ENCODE measurements at places on chromosomes 2 and 18. TPM values are rescaled to one million over a fixed set of nuclear protein-coding genes. Genes with fewer than 3 reads are reported as not detected.

DNA sequence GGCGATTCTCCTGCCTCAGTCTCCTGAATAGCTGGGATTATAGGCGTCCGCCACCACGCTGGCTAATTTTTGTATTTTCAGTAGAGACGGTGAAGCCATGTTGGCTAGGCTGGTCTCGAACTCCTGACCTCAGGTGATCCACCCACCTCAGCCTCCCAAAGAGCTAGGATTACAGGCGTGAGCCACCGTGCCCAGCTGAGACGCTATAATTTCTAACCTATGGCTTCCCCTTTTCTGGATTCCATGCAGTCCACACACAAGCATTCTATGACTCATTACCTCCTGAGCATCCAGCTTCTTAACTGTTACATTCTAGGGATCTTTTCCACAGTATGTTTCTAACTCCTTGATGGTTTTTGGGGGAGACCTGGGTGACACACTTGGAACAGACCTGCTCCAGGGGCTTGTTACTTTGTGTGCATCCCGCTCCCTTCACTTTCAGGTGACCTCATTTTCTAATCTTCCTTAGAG, 11.8 kb upstream of the KCMF1 start:
- DNase-seq, result no peak

CAPN10 gene
- total RNA-seq, result 24.3 TPM

B4GALT6 gene
- 5.3 TPM for total RNA-seq

- no peak for DNase-seq
These were observed 78.2 kb downstream of the TCF4 start for GRCh38 chr18:55509631-55510324.

DNA sequence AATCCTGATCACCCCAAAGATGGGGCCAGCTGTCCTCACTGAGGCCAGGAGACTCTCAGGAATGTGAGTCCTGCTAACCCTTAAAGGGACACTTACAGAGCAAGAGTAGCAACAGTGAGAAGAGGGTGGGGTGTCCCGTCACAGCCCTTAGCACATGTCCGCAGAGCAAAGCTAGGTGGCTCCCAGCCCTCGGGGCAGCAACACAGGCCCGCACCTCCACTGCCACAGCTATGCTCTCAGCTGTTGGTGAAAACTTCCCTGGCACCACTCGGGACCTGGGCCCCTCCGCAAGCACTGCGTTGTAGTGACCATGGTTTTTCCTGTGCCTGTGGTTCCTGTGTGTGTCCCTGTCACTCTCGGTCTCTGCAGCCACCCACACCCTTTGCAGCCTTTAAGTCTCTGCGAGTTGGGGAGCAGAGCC, 76.4 kb upstream of the UXS1 start:
- no peak for DNase-seq

- no peak for DNase-seq
These were observed 1.4 kb downstream of the NDUFA10 start for GRCh38 chr2:240023792-240024191.

AKAIN1 gene
- total RNA-seq, result not detected

GRCh38 chr2:219220652-219221402, 2.1 kb upstream of the ABCB6 start:
- no peak for DNase-seq

FNDC4 gene
- 3.0 TPM for total RNA-seq

ITGB6 gene
- 0.05 TPM for total RNA-seq

UGT1A3 gene
- total RNA-seq, result not detected

GKN1 gene
- total RNA-seq, result not detected

DNA sequence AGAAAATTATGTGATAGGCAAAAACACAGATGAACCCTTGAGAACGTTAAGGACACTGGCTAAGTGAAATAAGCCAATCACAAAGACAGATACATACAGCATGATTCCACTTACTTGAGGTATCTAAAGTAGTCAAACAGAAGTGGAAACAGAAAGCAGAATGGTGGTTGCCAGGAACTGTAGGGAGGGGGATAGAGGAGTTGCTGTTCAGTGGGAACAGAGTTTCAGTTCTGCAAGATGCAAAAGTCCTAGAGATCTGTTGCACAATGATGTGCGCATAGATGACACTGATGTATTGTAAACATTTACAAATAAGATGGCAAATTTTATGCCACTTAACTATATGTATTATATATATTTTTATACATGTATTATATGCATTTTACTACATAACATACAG, 59.7 kb downstream of the POLE4 start:
- no peak for DNase-seq

DNA sequence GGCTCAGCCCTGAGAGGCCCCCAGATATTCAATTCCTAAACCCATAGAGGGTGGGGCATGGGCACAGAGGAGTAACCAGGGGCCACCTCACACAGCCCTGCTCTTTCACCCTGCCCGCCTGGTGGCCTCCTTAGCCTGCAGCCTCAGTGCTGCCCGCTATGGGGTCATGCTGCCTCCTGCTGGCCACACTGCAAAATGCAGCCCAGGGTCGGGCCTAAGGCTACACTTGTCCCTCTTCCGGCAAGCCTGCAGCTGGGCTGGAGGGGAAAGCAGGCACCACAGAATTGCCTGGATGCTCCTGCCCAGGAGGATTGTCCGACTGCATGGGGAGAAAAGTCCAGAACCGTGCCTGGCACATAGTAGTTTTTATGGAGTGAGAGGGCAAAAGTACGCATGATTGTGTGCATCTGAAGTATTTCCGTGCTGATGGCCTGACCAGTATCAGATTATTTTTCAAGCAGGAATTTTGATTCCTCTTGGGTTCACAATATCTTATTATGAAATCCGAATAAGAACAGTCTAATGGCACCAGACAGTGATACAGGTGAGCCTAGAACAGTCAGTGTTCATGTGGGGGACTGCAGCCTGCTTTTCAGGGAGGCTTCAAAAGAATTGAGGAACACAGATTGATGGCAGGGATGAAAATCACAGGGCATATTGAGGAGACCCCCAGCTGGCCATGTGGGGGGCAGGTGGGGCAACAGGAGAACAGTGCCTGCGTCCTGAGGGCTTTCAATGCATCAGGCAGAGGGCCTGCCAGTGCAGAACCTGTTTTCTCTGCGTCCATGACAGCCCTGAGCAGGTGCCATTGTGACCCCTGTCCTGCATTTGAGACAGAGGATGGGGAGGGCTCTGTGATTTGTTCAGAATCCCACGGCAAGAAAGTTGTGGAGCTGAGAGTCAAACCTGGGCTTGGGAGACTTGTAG, 51.2 kb upstream of the ALPP start:
- DNase-seq, result peak; percentile 87

- DNase-seq, result no peak
These were observed 6.5 kb upstream of the WNT6 start for GRCh38 chr2:218852911-218853667.

GRCh38 chr2:241217320-241218031, 29.0 kb downstream of the ANO7 start:
- peak; percentile 84 for DNase-seq

GRCh38 chr18:56210520-56210919, 427.9 kb downstream of the TXNL1 start:
- DNase-seq, result no peak

LINC00305 gene
- total RNA-seq, result not detected

STK11IP gene
- 20.2 TPM for total RNA-seq

GALM gene
- 8.5 TPM for total RNA-seq

GRCh38 chr2:150978053-150978452, 283.6 kb downstream of the RBM43 start:
- DNase-seq, result no peak

Measured in cardiac septum (tissue), 1 donor.